ENCODE measurements at places on chromosomes 13 and 19.

GRCh38 chr19:52188822-52189734, 774 bp upstream of the PPP2R1A start:
- no peak for DNase-seq

DNA sequence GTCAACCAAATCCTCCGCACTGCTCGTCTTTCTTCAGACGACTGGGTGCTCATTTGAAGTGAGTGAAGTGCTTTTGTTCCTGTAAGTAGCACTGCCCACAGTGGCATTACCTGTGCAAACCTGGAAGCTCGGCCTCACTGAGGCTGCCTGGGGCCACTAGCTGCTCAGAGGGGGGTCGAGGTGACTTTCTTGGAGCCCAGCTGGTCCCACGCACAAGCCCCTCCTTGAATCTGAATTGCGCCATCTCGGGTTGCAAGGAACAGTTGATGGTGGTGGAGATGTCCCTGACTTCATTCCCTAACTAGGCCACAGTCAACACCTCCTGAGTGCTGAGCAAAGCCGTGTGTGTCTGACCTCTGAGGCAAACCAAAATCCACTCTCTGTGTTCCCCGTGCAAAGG, 79.3 kb upstream of the GPR183 start:
- DNase-seq, result no peak

- no peak for DNase-seq
Measured at GRCh38 chr13:99377641-99378040, 70.4 kb upstream of the GPR183 start.

DNA sequence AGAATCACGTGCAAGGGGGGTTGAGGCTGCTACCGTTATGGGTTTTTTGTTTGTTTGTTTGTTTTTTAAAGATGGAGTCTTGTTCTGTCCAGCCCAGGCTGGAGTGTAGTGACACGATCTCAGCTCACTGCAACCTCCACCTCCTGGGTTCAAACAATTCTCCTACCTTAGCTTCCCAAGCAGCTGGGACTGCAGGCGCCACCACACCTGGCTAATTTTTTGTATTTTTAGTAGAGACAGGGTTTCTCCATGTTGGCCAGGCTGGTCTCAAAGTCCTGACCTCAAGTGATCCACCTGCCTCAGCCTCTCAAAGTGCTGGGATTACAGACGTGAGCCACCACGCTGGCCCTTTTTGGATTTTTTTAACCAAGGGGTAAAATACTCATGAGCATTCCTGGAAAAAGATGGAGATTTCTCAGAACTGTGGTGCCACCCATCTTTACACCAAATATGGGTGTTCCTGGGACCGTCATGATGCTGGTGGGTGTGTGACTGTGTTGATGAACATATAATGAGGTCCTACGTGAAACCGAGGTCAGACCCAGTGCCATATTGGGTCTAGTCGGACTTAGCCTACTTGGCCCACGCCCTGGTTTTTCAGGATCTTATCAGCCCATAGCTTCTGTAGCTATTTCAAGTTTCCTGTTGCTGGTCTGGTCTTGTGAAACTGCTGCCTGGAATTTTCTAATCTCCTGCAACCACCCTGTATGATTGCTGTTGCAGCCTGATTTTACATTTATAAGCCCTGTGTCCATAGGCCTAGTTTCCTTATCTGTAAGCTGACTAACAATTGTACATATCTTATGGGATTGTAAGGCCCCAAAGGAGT, 6.2 kb downstream of the PPP1R15A start:
- no peak for DNase-seq

DNA sequence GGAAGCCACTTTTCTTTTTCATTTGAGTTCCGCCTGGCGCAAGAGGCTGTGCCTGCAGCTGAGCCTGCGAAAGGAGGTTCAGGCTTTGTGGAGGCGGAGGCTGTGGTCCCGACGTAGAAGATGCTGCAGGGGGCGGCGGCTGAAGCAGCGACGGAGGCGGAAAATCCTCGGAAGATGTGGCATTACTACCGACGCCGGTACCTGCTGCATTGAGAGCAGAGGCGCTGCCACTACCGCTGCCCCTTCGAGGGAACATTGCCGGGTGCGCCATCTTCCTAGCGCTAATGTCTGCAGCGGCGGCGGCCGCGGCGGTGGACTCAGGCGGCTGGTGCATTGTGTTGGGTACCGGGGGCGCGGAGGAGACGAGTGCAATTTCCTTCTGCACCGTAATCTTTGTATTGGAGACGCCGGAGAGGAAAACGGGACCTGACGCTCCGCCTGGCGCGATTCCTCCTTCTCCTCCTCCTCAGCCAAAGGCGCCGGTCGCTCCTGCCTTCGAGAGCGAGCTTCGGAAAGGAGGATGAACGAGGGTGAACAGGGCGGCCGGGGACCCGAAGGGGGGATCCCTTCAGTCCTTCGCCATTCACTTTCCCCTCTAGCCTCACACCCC, at the start of gene TSC22D1:
Gene TSC22D1, minus strand, starts transcription at position 590 of the 610 bp plus-strand sequence. Its CDS starts 256 bp downstream, at position 334.
- no peak for DNase-seq

DNA sequence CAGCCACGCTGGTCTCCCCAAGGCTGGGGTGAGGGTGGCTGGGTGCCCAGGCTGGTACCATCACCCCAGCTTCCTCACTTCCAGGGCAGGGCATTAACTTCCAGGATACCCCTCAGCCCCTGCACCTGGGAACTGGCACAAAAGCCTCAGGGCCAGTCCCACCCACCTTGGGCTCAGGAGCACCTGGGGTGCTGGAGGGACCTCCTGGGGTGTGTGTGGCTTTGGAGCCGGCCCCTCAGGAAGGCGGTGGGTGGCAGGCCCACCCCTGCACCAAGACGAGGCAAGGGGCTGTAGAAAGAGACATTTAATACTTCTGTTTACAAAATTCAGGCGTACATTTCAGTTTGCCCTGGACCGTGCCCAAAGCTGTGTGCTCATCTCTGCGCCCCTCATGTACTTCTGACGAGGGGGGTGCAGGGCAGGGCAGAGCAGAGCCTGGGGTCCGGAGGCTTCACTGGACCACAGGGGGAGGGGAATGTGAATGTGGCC, 16.8 kb downstream of the MPND start:
- DNase-seq, result no peak

All from NCI-H2107 (cell line).